ENCODE measurements at places on chromosomes 1 and 21.

DNA sequence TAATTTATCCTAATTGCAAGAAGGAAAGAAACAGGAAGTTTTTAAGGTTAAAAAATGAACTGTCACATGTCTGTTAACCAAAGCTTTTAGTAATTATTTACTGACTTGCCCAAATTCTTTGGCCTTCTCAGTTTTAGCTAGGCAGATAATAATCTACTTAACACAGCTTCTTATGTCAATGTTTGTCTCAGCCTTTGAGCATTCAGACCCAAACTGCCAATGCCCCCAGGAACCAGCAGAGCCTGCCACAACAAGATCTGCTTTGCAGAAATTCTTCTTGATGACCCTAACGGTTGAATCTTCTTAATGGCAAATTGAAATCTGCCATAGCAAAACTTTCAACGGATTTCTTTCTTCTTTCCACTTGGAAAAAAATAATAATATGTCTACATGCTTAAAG is 792.4 kb upstream of the ADGRL2 start:
- no peaks in the 10 kb centered on the region for H3K4me1 ChIP-seq
- no peaks in the 10 kb centered on the region for H3K27me3 ChIP-seq
- H3K36me3 ChIP-seq: no peaks in the 10 kb centered on the region
- no peak overlapping the region for H3K4me3 ChIP-seq
- H3K27ac ChIP-seq: no peak overlapping the region

- no peak overlapping the region for H3K27ac ChIP-seq
- no peaks in the 10 kb centered on the region for H3K27me3 ChIP-seq
- H3K4me1 ChIP-seq: no peaks in the 10 kb centered on the region
- H3K4me3 ChIP-seq: no peak overlapping the region
Measured at GRCh38 chr21:42574234-42575027, 60.8 kb downstream of the SLC37A1 start.

DNA sequence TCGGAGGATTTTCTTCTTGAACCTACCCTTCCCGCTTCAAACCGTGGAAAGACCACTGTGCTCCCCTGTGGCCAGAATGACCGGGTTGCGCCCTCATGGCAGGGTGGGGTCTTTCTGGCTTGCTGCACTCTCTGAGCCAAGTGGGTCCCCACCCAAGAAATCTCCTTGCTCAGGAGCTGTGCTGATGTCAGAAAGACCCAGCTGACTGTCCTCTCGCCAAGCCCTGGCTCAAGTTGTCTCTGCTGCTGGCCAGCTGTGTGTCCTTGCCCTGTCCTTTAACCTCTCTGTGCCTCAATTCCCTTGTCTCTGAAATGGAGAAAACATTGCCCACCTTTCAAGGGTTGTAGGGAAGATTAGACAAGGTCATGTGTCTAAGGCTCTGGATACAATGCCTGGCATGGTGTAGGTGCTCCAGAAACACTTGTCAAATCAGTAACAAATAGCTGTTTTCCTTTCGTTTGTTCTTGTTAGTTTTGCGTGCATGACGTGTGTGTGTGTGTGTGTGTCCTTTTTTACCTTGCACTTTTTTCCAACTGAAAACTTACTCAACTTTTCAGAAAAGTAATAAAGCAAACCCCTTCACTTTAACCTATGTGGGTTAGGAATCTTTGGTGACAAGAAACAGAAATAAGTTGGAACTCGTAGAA is 41.1 kb upstream of the RPL11 start:
- no peaks in the 10 kb centered on the region for H3K36me3 ChIP-seq
- H3K4me3 ChIP-seq: no peak overlapping the region
- no peaks in the 10 kb centered on the region for H3K4me1 ChIP-seq
- no peaks in the 10 kb centered on the region for H3K27me3 ChIP-seq
- H3K27ac ChIP-seq: no peak overlapping the region

DNA sequence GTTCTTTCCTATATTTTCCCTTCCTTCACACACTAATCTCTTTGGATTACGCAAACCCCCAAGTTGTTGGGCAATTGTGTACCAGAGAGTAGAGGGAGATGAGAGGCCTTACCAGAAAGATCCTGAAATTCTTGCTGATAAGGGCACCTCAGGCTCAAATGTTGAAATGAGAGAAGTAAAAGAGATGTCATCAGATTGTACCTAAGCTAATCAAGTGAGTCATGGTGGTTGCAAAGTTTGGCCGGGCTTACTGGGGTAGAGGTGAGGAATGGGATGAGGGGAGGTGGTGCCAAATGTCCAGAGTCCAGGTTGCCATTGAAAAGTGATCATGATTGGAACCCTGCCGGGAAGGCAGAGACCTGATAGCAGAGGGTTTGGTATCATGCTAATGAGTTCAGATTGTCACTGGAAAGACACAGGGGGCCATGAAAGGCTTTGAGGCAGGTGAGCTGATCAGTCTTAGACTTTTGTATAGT is 43.1 kb downstream of the OPTC start:
- H3K4me3 ChIP-seq: no peak overlapping the region
- H3K4me1 ChIP-seq: peaks cover 20% of the 10 kb centered on the region
- H3K36me3 ChIP-seq: no peaks in the 10 kb centered on the region
- H3K27me3 ChIP-seq: no peaks in the 10 kb centered on the region

DNA sequence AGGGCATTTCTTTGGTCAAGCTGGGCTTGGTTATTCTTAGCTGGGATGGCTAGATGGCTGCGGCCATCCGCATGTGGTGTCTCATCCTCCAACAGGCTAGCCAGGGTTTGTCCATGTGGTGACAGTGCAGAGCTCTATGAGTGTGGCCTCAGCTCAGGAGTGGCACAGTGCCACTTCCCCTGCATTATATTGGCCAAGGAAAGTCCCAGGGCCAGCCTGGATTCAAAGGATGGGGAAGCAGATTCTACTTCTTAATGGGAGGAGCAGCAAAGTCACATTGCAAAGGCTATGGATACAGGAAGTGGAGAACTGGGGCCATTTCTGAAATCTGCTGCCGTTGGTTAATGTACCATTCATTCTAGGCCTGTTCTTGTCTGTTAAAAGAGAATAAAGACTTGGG is 34.4 kb downstream of the STUM start:
- H3K36me3 ChIP-seq: no peaks in the 10 kb centered on the region
- no peak overlapping the region for H3K27ac ChIP-seq
- no peak for DNase-seq
- H3K27me3 ChIP-seq: no peaks in the 10 kb centered on the region

DNA sequence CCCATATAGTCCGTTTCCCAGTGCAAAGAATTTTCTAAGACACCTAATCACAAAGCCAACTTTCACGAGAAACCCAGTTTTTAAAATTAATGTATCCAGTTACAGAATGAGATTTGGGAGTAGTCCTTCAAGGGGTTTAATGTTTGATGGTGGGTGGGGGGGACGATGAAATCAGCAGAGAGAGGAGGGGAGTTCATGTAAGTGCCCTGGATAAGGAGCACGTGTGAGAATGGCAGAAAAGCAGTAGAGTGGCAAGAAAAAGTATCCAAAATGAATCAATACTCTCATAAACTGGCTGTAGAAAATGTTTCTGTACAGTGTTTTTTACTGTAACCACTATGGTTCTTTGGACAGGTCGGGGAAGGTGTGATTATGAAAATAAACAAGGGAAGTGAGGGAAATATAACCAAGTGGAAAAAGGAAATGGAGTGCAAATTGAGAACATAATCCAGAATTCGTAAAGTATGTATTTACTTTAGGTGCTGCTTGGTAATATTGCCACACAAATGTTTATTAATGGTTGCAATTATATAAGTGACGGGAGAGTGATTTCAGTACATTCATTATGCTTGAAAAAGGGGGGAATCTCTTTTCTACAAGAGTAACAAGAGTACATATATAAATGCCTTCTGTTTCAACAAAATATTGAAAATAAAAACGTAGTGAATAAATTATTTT is 118.7 kb upstream of the RRP15 start:
- no peaks in the 10 kb centered on the region for H3K36me3 ChIP-seq
- DNase-seq: no peak
- H3K27ac ChIP-seq: no peak overlapping the region
- peaks cover 25% of the 10 kb centered on the region for H3K4me1 ChIP-seq
- H3K4me3 ChIP-seq: no peak overlapping the region

DNA sequence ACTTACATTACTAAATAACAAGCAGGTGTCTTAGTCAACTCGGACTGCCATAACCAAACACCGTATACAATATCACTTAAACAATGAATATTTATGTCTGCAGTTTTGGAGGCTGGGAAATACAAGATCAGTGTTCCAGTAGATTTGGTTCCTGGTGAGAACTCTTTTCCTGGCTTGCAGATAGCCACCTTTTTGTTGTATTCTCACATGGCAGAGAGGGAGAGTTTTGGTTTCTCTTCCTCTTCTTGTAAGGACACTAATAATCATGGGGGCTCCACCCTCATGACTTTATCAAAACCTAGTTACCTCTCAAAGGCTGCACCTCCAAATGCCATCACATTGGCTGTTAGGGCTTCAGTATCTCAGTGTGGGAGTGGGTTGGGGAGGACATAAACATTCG is 82.9 kb upstream of the CACYBP start:
- H3K27ac ChIP-seq: no peak overlapping the region
- H3K27me3 ChIP-seq: no peaks in the 10 kb centered on the region
- DNase-seq: no peak
- no peak overlapping the region for H3K4me3 ChIP-seq
- no peaks in the 10 kb centered on the region for H3K36me3 ChIP-seq

DNA sequence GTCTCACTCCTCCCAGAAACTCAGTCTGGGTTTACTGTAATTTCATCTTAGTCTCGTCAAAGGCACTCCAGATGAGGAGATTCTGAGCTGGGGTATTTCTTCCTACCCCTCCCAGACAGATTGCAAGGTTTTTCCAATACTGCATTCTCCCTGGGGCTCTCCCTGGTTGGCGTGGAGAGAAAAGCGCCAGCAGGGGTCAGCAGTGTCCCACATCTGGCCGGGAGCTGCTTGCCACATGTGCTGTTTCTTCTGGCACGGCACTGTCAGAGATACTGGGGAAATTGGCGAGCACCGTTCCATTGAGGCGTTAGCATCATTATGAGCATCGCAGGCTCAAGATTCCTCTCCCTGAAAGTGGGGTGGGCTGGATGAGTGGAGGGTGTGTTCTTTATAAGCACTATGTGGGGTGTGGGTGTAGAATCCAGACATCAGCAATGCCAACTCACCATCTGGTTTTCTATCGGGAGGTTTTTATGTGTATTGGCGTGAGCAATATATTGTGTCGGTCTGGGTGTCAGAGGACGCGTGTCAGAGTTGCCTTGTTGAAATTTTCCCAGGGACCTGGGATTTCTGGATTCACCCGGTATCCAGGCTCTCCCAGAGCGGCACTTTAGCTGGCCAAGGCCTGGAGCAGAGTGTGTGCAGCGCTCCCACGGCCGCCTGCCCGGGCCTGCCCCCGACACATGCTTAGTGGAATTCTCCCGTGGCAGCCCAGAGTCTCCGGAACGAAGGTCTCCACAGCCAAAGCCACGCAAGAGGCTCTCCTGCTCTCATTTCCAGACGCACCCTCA is 8.0 kb upstream of the NAV1 start:
- H3K4me3 ChIP-seq: no peak overlapping the region
- peak overlapping the region; percentile 90 for H3K27ac ChIP-seq
- H3K4me1 ChIP-seq: peaks cover 36% of the 10 kb centered on the region
- DNase-seq: no peak

DNA sequence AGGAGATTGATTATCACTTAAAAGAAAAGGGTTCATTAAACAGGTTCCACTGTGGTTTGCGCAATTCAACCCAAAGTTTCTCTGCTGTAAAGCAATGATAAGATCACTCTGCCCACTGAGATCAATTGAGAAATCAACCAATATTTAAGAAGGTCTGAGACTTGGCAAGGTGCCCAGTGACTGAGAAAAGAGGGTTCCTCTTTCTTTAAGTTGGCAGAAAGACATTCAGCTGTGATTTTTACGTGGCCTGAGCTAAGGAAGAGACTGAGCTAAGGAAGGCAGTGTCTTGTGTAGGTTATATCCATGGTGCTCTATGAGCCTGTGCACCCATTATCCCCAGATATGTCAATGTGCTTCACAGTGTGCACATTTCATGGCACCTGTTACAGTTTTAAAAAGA is 344.1 kb downstream of the DISC1 start:
- no peak overlapping the region for H3K4me3 ChIP-seq
- H3K36me3 ChIP-seq: no peaks in the 10 kb centered on the region
- no peaks in the 10 kb centered on the region for H3K27me3 ChIP-seq
- H3K27ac ChIP-seq: no peak overlapping the region
- no peak for DNase-seq

DNA sequence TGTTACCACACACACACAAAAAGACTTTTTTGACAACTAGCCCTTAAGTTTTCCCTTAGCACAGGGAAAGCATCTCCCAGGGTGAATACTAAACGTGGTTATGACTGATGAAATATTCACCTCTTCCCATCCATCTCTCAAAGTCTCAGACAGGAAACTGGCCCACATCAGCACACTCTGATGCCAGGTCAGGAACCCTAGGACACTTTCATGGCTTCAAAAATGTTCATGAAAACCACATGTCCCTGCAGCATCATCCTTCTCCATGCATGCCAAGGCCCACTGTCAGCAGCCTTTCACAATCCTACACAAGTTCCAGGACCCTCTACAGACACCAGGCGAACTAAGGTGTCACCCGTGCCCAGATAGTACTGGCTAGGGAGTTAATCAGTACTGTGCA is 68.7 kb downstream of the DNTTIP2 start:
- no peak for DNase-seq
- peak overlapping the region; percentile 89 for H3K27ac ChIP-seq
- H3K4me3 ChIP-seq: no peak overlapping the region
- no peaks in the 10 kb centered on the region for H3K27me3 ChIP-seq
- no peaks in the 10 kb centered on the region for H3K36me3 ChIP-seq

GRCh38 chr21:45258466-45258865 is 29.2 kb downstream of the POFUT2 start:
- no peak overlapping the region for H3K27ac ChIP-seq
- peaks cover 3% of the 10 kb centered on the region for H3K36me3 ChIP-seq
- no peaks in the 10 kb centered on the region for H3K27me3 ChIP-seq
- no peak overlapping the region for H3K4me3 ChIP-seq
- peaks cover 4% of the 10 kb centered on the region for H3K4me1 ChIP-seq

Measured in vagina (tissue), 2 donors.